NCI-H1436 treated with DMSO at 0.1 percent for 48 hours (cell line): ENCODE measurements at places on chromosomes 4 and X.

- DNase-seq = no peak
Observed at GRCh38 chr4:111266937-111267336, 644.1 kb upstream of the PITX2 start.

GRCh38 chr4:680551-680927 lies 6.2 kb downstream of the MYL5 start:
- no peak for DNase-seq

- DNase-seq = no peak
Observed at GRCh38 chrX:102712216-102712966, at the start of gene GPRASP2. GPRASP2 (plus strand) TSS chrX:102712448; CDS start chrX:102714870, 2,422 bp downstream.

- no peak for DNase-seq
Observed at GRCh38 chr4:37837446-37837845, 11.0 kb downstream of the PGM2 start.

DNA sequence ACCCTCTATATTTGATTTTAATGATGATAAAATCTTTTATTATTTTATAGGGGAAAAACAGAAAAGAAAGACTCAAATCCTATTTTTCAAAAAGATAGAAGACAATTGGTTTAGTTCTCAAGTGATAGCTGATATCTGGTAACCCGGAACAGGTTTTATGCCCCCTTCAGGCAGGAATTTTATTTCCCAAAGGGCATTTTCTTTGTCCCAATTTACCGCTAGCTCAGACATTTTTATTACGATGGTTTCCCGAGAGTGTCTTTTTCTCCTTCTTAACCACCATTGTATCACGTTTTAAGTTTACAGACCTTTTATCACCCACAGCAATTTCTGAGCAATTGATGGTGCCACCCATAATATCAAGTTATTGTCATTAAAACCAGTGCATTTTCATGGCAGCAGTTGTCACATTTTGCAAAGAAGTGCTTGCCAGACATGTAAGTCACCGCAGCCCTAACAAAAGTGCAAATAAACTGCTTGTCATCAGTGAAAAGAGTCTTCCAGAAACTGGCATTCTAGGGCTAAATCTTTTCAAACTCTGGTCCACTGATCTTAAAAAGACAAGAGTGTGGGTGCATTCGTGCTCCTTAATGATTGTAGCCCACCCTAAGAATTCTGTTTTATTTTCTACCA lies 204.8 kb upstream of the VCX start:
- no peak for DNase-seq

- no peak for DNase-seq
Observed at GRCh38 chrX:31845003-31845402, 773.2 kb upstream of the FTHL17 start.

DNA sequence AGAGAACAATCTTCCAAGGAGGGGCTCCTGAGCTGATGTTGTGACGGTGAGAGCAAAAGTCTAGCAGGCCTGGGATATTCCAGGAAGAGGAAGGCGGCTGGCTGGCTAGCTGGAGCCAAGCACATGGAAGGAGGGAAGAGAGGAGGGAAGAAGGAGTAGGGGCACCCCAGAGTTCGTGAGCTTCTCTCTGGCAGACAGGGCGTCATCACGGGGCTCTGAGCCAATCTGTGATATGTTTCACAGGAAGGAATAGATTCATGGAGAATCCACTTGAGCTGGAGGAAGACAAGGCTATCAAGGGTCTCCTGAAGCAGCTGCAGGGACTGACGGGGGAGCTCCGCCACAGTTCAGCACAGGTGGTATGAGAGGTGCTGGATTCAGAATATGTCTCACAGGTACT lies 73.6 kb downstream of the DHRSX start:
- no peak for DNase-seq
